ENCODE measurements at places on chromosomes 5 and 9.

DNA sequence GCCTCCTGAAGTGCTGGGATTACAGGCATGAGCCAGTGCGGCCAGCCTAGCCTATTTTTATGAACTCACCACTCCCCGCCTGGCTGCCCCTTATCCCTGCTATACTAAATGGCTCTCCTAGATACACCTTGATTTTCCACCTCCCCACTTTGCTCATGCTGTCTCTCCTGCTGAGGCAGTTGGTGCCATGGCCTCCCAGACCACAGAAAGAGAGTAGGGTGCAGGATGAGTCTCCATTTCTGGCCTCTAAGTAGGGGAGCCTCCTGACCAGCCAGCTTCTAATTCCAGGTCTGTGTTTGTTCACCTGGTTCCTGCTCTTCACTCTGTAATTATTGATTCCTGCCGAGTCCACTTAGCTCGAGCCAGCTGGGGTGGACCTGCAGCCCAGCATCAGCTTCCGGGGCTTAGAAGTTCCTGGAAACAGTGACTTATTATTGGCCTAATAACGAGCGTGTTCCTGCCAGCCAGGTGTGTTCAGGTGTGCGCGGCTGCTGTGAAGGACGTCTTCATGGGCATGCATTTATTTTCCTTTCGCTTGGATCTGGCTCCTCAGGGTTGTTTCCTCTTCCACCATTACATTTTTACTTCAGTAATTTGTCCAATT, 34.0 kb downstream of the ZNF618 start:
- no peak for DNase-seq

- no peak for DNase-seq
Observed at GRCh38 chr9:4596165-4596922, 65.8 kb upstream of the PLPP6 start.

DNA sequence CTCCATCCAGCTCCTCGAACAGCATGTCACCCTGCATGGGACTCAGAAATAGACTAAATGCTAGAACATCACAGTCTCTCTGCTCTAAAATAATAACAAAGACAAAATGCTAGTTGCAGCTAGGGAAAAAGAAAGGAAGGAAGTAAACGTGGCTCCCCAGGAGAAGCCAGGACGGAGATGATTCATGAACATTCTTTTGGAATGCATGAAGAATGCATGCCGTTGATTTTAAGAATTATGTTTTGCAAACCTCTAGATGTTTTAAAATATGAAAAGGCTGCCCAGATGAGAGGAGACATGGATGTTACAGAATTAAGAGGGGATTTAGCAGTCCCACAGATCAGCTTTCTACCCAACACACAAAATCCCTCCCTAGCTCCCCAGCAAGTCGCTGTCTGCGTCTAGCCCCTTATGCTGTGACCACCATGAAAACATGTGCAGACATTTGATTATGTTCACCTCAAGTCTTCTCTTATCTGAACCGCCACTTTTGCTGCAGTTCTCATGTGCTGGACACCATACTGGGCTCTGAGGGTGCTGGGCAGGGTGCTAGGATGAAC, 139.4 kb upstream of the LMX1B start:
- DNase-seq, result peak; percentile 3

DNA sequence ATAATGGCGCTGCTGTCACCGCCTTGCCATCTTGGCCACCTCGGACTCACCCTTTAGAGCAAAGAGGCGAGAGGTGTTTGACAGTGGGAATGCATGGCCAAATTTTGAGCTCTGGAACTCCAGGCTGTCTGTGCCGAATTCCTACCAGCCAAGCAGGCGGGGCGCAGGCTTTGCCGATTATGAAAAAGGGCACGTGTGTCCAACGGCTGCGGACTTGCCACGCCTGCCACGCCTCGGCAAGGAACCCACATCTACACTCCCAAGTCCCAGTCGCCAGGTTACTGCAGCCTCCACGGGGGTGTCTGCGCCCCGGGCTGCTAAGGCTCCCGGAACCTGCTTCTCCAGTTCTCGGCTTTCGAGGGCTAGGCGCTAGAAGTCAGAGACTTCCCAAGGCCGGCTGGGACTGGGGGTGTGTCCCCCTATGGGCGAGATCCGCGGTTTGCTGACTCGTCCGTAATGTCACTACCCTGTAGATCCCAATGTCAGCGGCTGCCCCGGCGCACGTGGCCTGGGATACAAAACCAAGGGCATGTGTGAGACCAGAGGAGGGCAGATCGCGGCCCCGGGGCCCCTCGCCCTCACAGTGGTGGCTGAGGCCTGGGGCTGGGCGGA, 2.8 kb downstream of the NPR3 start:
- DNase-seq, result no peak

GRCh38 chr5:131394128-131394527, 130.3 kb downstream of the CDC42SE2 start:
- DNase-seq, result peak; percentile 62

- DNase-seq, result no peak
Observed at GRCh38 chr9:98191181-98191608, 1.2 kb downstream of the CORO2A start.

GRCh38 chr9:93467062-93467416, 13.7 kb upstream of the FAM120AOS start:
- DNase-seq, result no peak

DNA sequence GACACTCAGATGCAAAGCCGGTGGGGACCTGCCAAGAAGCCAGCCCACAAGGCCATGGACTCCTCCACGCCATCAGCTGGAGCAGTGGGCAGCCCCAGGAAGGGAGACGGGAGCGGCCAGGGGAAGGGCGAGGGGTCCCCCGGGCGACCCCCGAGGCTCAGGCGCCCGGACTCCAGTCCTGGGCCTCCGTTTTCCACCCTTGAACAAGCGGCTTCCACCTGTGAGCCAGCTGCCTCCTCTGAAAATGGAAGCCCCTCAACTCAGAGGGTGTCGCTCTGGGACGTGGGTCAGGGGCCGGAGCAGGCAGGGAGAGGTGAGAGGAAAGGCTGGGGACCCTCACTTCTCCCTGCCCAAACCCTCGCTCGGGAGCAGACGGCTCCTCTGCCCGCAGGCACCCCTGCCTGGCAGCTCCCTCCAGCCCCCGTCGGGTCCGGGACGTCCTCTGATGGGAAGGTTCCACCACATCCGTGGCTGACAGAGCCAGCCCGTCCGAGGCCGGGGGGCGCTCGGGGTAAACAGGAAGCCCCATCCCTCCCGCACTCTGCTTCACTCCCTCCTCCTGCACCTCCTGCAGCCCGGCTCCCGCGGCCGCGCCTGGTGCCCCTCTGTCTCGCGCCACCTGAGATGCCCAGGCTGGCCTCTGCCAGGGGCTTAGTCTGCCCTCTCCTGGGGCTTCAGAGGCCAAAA, 3.7 kb upstream of the EGFL7 start:
- DNase-seq, result no peak
